Cardiac muscle cell (in vitro differentiated cells and primary cell): ENCODE measurements at places on chromosomes 7 and 10. TPM values are rescaled to one million over a fixed set of nuclear protein-coding genes. Genes with fewer than 3 reads are reported as not detected.
A peak's percentile ranks its signal among the peaks of the same experiment; 100 is the strongest.

- no peak for DNase-seq
These were observed 26.7 kb upstream of the SLF2 start for GRCh38 chr10:100886091-100886490.

GRCh38 chr10:86798611-86799010, 42.2 kb downstream of the BMPR1A start:
- no peak for DNase-seq

DNA sequence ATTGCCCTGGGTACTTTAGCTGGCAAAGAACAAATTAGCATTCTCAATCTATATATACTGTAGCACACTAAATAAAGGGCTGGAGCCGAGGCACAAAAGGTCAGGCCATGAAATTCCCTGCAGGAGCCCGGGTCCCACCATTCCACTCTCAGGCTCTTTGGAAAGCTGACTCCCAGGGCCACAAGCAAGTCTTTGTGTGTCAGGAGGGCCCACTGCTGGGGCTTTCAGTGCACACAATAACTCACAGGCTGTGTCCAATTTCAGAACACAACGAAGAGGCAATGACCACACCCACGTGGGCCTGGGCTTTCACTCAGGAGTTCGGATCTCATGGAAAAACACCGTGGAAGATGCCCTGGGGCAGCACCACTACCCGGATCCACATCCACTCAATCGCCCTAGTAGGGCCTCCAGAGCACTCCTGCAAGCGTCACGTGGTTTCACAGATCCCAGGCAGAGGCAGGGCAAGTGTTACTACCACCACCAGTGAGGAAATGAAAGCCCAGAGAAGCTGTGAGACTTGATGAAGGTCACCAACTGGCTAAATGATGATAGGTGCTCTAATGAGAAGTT, 60.3 kb downstream of the COBL start:
- no peak for DNase-seq

ATXN7L1 gene
- total RNA-seq: 6.6 and 8.6 TPM in 2 replicates

DNA sequence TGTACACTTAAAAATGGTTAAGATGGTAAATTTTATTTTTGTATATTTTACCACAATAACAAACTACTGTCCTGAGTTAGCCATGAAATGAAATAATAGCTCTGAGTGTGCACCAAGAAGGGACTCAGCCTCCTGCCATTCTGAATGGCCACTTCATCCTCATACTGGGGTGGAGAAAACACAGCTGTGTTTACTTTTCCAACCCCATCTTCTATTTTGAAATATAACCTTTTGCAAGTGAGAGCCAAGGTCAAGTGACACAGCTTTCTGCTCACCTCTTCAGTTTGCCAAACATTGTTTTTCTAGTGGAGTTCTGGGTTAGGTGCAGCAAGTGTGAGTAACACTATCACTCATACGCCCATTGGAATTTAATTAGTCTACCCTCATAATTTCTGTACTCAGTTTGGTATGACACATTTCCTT, 107.4 kb upstream of the GLCCI1 start:
- DNase-seq: no peak

DNA sequence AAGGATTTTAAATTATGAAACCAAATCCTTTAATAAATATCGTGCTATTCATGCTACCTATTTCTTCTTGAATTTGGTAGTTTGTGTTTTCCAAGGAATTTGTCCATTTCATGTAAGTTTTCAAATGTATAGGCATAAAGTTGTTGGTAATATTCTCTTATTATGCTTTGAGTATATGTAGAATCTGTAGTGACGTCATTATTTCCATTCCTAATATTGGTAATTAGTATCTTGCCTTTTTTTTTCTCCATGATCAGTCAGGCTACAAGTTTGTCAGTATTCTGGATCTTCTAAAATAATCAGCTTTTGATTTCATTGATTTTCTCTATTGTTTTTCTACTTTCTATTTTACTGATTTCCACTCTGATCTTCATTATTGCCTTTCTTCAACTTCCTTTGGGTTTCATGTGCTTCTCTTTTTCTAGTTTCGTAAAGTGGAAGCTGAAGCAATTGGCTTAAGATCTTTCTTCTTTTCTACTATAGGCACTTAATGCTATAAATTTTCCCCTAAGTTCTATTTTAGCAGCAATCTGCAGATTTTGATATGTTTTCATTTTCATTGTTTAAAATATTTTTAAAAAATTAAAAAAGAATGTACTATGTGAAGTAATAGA, 156.5 kb upstream of the HDAC9 start:
- no peak for DNase-seq

- no peak for DNase-seq
These were observed 459.6 kb downstream of the SDK1 start for GRCh38 chr7:3760651-3761050.

TNRC18 gene
- 111 and 180 TPM in 2 replicates for total RNA-seq

- no peak for DNase-seq
These were observed 11.6 kb downstream of the VENTX start for GRCh38 chr10:133249094-133249780.

DNA sequence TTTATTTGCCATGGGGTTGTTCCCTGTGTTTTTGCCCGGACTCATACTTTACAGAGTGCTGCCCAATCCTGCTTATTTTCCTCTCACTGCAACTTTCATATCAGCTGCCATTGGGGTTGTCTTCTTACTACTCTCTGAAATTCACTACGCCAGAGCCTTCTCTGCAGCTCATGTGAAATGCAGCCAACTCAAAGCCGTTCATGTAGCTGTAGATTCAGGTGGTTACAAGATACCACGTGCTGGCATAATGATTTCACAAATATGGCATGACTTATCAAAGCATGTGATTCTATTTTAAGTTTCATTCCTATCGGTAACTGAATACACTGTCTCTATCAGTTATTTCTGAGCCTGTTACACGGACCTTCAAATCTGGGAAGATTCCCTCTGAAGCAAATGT, 130.3 kb upstream of the WNT16 start:
- no peak for DNase-seq

IDI2 gene
- total RNA-seq: not detected in 2 replicates

TET1 gene
- 21.0 and 34.8 TPM in 2 replicates for total RNA-seq

- no peak for DNase-seq
These were observed 77.3 kb downstream of the EMX2 start for GRCh38 chr10:117619707-117620405.

TACC2 gene
- 50.0 and 98.0 TPM in 2 replicates for total RNA-seq

DNA sequence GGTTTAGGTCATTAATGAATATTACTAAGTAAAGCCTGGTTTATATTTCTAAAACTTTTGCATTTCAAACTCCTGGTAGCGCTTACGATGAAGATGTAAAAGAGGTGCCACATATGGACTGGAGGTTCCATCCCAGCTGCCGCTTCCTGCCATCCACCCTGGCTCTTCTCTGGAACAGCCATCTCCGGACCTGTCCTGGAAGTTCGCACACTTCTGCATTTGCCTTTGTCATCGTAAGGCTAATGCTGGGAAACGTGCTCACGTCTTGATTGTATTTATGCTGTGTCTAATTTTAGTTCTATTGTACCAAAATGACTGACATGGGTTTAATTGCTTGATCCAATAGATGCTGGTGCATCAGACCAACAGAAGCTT, 103.1 kb downstream of the HIPK2 start:
- no peak for DNase-seq

- no peak for DNase-seq
These were observed 129.8 kb downstream of the PPP1R17 start for GRCh38 chr7:31816810-31817209.

HMX3 gene
- not detected in 2 replicates for total RNA-seq

DNA sequence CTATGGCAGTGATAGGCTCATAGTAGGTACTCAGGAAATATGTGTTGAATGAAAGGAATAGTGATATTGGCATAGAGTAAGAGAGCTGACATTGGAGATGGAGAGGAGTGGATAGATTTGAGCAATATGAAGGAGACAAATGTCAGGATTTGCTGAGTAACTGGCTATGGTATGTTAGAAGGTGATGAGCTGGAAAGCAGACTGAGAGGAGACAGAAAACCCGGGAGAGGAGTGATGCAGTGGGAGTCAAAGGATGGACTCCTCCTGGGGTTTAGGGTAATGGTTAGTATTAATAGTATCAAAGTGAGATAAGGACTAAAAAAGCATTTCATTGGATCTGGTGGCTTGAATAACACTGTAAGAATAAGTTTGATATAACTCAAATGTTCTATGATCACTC, 64.8 kb downstream of the CD36 start:
- DNase-seq: no peak

DNA sequence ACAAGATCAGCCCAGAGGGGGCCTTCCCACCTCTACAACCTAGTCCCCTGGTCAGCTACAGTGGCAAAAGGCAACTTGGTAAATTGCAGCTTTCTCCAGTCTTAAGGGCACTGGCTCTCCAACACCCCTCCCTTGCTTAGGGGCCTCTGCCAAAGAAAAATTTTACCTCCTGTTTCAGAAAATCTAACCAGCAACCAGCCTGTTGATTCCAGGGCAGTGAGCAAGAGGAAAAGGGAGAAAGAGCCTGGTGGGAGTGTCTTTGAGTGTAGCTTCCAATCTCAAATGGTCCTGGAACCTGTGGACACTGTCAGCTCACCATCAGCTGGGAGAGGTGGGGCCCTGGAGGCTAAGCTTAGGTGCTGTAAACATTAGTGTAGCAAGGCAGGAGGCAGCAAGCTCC, 22.9 kb downstream of the ACTR1A start:
- no peak for DNase-seq

GRCh38 chr10:101803511-101803910, 14.7 kb downstream of the OGA start:
- no peak for DNase-seq

ITPRID1 gene
- total RNA-seq: not detected in 2 replicates

GRCh38 chr10:66349726-66350125, 576.1 kb upstream of the LRRTM3 start:
- DNase-seq: no peak

- no peak for DNase-seq
These were observed 11.8 kb downstream of the CEP41 start for GRCh38 chr7:130429019-130429418.

ANK3 gene
- total RNA-seq: 50.0 and 95.8 TPM in 2 replicates

ASZ1 gene
- total RNA-seq: 0.18 TPM in 1 of 2 replicates, not detected in the other

DNA sequence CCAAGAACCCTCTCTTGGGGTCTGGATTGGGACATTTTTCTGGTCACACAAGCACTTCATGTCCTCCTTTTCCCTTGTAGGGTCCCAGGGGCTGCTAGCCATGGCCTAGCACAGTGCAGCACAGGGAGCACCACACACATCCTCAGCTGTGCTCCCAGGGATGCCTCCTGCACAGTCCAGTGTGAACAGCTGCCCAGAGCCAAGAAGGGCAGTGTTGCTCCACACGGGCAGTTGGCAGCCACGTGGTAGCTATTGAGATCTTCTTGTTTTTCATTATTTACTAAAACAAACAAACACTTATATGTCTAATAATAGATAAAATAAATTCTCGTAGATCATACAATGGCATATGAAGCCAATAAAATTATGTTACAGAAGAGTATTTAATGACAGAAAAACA, 13.9 kb upstream of the LANCL2 start:
- DNase-seq: no peak

- DNase-seq: peak; percentile 43
These were observed 9.8 kb downstream of the ZNF775 start for GRCh38 chr7:150388709-150389531.
